Lower lobe of right lung (tissue), 2 donors: ENCODE measurements at places on chromosomes 7 and 10. TPM values are rescaled to one million over a fixed set of nuclear protein-coding genes. Genes with fewer than 3 reads are reported as not detected.

DNA sequence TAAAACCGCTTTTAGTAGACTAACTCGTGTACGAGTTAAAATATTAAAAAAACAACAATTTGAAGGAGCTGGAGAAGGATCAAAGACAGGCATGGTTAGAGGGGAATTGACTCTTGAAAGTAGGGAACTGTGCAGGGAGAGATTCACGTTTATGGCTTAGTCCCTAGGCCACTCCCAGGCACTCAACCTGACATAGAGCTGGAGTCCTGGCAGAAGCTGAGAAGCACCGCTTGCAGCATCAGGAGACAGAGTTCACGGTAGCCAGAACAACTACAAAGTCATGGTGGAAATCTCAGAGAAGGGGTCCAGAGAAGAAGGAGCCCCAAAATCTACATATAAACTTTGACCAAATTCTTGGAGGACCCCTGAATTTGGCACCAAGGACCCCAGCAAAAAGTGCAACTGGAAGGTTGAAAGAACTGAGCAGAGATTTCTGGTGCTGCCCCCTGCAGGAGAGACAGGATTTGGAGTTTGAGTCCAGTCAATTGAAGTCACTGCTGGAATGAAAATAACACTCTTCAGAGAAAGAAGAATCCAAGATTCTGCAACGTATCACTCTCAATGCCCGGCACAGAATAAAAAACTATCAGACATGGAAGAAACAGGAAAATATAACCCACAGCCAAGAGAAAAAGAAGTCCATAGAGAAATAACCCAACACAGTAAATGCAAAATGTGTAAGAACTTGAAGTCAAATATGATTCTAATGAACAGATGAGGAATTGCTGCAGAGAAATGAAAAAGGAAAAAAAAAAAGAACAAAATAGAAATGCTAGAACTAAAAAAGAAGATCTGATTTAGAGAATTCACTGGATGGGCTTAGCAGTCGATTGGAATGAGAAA, 493.3 kb upstream of the PODXL start:
- no peaks in the 10 kb centered on the region for H3K27me3 ChIP-seq
- no peak overlapping the region for H3K27ac ChIP-seq
- DNase-seq = no peak
- H3K4me1 ChIP-seq = no peaks in the 10 kb centered on the region
- no peak overlapping the region for H3K4me3 ChIP-seq
- H3K36me3 ChIP-seq = no peaks in the 10 kb centered on the region

- no peaks in the 10 kb centered on the region for H3K27me3 ChIP-seq
- no peak for DNase-seq
- H3K36me3 ChIP-seq = peaks cover 41% of the 10 kb centered on the region
- H3K27ac ChIP-seq = peak overlapping the region; percentile 22
- H3K4me3 ChIP-seq = no peak overlapping the region
- peaks cover 47% of the 10 kb centered on the region for H3K4me1 ChIP-seq
Observed at GRCh38 chr7:42914421-42915045, 2.7 kb upstream of the C7orf25 start.

DNA sequence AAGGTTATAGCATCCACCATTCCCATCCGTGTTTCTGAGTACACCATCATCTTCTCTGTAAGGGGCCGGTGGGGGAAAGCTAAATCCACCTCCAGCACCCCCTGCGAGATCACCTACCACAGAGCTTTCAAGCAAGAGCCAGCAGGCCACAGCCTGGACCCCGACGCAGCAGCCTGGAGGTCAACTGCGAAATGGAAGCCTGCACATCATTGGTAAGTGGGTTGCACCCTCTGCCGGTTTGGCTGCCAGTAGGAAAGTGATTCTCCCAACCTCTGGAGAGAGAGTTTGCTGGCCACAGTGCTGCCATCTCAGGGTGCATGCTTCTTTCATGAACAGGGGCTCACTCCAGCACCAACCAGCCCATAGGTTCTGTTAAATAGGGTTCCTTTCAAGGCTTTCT, 81.7 kb downstream of the WIPF3 start:
- no peak overlapping the region for H3K27ac ChIP-seq
- H3K4me1 ChIP-seq = no peaks in the 10 kb centered on the region
- H3K4me3 ChIP-seq = no peak overlapping the region
- no peak for DNase-seq
- H3K27me3 ChIP-seq = peaks cover 4% of the 10 kb centered on the region

- H3K27me3 ChIP-seq = peaks cover 42% of the 10 kb centered on the region
- DNase-seq = no peak
- peak overlapping the region; percentile 53 for H3K4me3 ChIP-seq
Observed at GRCh38 chr10:81875467-81876252, 666 bp downstream of the NRG3 start.

GRCh38 chr7:97460433-97460832, 271.5 kb upstream of the TAC1 start:
- DNase-seq = no peak
- H3K4me3 ChIP-seq = no peak overlapping the region
- H3K27ac ChIP-seq = no peak overlapping the region
- no peaks in the 10 kb centered on the region for H3K36me3 ChIP-seq
- no peaks in the 10 kb centered on the region for H3K27me3 ChIP-seq

- no peak for DNase-seq
- H3K27me3 ChIP-seq = no peaks in the 10 kb centered on the region
- H3K27ac ChIP-seq = no peak overlapping the region
- no peaks in the 10 kb centered on the region for H3K4me1 ChIP-seq
- no peak overlapping the region for H3K4me3 ChIP-seq
Observed at GRCh38 chr7:83850125-83850524, 201.2 kb upstream of the SEMA3E start.

- DNase-seq = no peak
- no peak overlapping the region for H3K27ac ChIP-seq
- no peaks in the 10 kb centered on the region for H3K27me3 ChIP-seq
Observed at GRCh38 chr10:102167861-102168260, 15.7 kb downstream of the NOLC1 start.

GRCh38 chr7:102310414-102310815, 23.7 kb downstream of the SH2B2 start:
- H3K27ac ChIP-seq = no peak overlapping the region
- no peaks in the 10 kb centered on the region for H3K27me3 ChIP-seq
- peaks cover 11% of the 10 kb centered on the region for H3K36me3 ChIP-seq
- DNase-seq = no peak
- H3K4me1 ChIP-seq = peaks cover 15% of the 10 kb centered on the region
- H3K4me3 ChIP-seq = no peak overlapping the region

- peak overlapping the region; percentile 70 for H3K27ac ChIP-seq
- no peaks in the 10 kb centered on the region for H3K27me3 ChIP-seq
- peaks cover 16% of the 10 kb centered on the region for H3K36me3 ChIP-seq
Observed at GRCh38 chr10:102621443-102622325, 22.6 kb upstream of the TRIM8 start.

GRCh38 chr7:65338346-65338745, 35.3 kb upstream of the ZNF92 start:
- no peak overlapping the region for H3K4me3 ChIP-seq
- no peaks in the 10 kb centered on the region for H3K27me3 ChIP-seq
- DNase-seq = no peak
- H3K27ac ChIP-seq = no peak overlapping the region
- no peaks in the 10 kb centered on the region for H3K36me3 ChIP-seq

DNA sequence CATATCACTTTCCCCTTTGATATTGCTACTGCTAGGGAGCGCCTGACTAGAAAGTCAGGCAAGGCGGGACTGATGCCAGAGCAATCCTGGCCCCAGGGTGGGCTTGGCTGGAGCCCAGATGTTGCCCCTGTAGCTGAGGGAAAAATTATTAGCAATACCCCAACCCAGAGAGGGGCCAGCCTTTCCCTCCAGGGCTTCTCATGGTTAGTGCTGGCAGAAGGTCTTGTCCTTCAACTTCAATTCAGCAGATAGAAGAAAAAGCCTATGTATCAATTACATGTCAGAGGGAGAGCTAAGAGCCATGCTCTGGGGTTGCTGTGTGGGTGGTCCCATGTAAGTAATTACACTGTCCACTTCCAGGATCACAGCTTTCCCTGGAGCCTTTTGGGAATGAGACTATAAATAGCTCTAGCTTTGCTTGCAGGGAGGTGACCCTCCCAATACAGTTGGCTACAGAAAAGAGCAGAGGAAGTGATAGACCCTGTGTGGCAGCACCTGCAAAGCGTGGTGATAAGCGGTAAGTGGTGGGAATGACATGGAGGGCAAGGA, 579.1 kb downstream of the CCSER2 start:
- H3K4me3 ChIP-seq = no peak overlapping the region
- H3K36me3 ChIP-seq = no peaks in the 10 kb centered on the region
- H3K27ac ChIP-seq = no peak overlapping the region
- H3K27me3 ChIP-seq = no peaks in the 10 kb centered on the region
- no peaks in the 10 kb centered on the region for H3K4me1 ChIP-seq
- no peak for DNase-seq

- H3K4me3 ChIP-seq = no peak overlapping the region
- peaks cover 4% of the 10 kb centered on the region for H3K4me1 ChIP-seq
- no peak for DNase-seq
- H3K36me3 ChIP-seq = no peaks in the 10 kb centered on the region
- no peak overlapping the region for H3K27ac ChIP-seq
- no peaks in the 10 kb centered on the region for H3K27me3 ChIP-seq
Observed at GRCh38 chr10:25026463-25026862, 10.1 kb downstream of the THNSL1 start.

DNA sequence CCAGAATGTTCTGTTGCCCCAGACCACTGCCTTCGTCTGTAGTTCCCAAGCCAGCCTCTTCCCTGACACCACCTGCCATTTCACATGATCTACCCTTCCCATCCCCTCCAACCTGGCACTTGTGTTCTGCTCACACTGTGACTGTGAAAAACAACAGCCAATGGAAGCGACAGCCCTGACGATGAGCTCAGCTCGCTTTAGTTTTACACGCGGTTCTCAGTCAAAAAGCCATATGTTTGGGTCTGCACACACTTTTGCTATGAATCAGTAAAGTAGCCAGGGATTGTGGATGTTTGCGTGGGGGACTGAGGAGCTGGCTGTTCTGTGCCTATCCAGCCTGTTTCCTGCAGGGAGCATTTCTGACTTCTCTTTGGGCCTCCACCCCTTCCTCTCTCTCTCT, 282.7 kb downstream of the WDR11 start:
- no peaks in the 10 kb centered on the region for H3K27me3 ChIP-seq
- H3K27ac ChIP-seq = no peak overlapping the region
- DNase-seq = no peak

The DMBT1 gene
- 43.1 TPM for total RNA-seq

The HOXA3 gene
- 4.6 TPM for total RNA-seq

The ZNF37A gene
- total RNA-seq = 16.6 TPM

The CHAT gene
- not detected for total RNA-seq

The MYH16 gene
- total RNA-seq = not detected

The ASL gene
- 48.7 TPM for total RNA-seq
